ELR (cell line): ENCODE measurements at places on chromosomes 6 and 20.

DNA sequence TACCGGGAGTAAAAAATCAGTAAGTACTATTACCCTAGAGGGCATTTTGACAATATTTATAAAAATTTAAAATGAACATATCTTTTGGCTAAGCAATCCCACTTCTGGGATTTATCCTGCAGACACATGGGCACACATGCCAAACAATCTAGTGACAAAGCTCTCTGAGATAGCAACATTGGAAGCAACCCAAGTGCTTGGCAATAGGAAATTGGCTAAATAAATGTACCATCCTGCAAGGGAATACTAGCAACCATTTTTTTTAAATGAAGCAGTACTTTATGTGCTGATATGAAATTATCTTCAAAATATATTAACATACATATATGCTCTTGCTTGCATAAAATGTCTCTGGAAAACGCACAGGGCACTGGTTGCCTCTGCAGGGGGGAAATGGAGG, 133.8 kb downstream of the SNX5 start:
- no peak for DNase-seq

DNA sequence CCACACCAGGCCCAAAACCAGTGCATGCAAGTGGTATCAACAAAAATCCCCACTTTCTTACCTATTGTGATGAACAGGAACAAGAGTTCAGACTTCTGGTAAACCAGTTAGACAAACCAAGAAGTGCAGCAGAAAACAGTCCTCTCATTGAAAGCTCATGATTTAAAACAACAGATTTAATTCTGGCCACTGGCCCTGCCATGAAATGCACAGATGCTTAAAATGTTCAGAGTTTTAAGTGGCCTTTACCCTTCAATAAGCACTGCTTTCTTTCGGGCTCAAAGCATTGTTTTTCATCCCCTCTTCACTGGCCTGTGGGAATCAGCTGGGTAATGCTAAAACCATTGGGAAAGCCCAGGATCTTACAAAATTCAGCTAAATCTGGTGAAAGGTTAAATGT, 102.4 kb upstream of the ISM1 start:
- DNase-seq, result no peak

GRCh38 chr20:24106150-24106800, 117.7 kb upstream of the GGTLC1 start:
- DNase-seq, result no peak

DNA sequence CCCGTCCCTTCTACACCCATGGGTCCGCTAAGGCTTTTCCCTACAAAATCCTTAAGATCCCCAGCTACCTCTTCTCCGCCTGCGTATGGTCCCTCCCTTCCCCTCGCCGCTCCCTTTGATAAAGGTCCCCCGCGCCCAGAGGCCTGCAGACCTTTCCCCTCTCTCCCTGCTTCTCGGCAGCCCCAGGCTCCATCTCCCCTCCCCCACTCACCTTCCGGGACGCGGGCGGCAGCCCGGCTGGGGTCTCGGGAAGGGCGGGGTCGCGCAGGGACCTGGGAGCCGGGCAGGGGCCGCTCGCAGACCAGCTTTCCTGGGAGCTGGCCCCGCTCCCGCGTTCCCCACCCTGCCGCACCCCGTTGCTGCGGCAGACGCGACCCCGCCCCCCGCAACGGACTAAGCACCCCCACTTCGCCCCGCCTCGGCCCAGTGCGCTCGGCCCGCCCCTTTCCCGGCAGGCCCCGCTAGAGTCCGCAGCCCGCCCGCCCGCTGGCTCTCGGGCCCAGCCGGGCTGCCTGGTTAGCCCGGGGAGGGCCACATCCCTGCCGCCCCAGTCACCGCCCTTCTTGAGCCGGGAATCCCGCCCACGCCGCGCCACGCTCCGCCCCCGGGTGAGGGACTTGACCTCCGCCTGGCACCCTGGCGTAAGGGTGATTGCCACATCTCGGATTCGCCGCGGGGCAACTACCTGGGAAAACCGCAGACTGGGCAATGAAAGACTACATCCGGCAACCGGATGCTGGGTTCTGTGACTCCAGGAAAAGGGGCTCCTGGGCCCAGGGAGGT, at the start of gene FLOT1:
TSS of gene FLOT1 (minus strand) at position 372 of the 783 bp plus-strand sequence. CDS start 498 bp downstream, outside the sequence.
- peak; percentile 98 for DNase-seq

- DNase-seq, result peak; percentile 1
Observed at GRCh38 chr20:22575087-22575721, 9.2 kb downstream of the FOXA2 start.
